AG04449 (cell line): ENCODE measurements at places on chromosomes 4 and X.

GRCh38 chrX:16699389-16699788 is 13.1 kb downstream of the CTPS2 start:
- DNase-seq, result no peak

- DNase-seq, result no peak
These were observed 105.1 kb upstream of the NAP1L5 start for GRCh38 chr4:88802585-88803286.

- no peak for DNase-seq
These were observed 11.8 kb upstream of the PGK1 start for GRCh38 chrX:78092296-78092695.

GRCh38 chr4:37463033-37463856 is 218.7 kb downstream of the NWD2 start:
- no peak for DNase-seq

GRCh38 chrX:72094894-72095293 is 36.8 kb downstream of the RTL5 start:
- DNase-seq, result no peak

- no peak for DNase-seq
These were observed 47.1 kb upstream of the THOC2 start for GRCh38 chrX:123779908-123780396.

DNA sequence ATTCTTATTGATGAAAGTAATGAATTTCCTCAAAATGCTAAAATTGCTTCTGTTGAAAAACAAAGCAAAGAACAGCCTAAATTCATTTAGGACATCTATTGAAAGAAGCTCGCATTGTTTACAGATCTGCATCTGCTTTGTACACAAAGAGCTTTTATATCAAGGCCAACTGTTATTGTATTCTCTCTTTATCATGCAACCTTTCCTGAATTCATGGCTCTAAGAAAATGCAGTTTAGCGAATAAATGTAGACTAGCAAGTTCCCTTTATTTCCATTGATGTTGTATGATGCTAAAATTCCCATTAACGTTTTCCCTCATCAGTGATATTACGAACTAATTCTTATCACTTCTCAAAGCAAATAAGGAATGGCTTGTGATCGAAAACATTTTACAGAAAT is 446.3 kb downstream of the MID1IP1 start:
- DNase-seq, result no peak

DNA sequence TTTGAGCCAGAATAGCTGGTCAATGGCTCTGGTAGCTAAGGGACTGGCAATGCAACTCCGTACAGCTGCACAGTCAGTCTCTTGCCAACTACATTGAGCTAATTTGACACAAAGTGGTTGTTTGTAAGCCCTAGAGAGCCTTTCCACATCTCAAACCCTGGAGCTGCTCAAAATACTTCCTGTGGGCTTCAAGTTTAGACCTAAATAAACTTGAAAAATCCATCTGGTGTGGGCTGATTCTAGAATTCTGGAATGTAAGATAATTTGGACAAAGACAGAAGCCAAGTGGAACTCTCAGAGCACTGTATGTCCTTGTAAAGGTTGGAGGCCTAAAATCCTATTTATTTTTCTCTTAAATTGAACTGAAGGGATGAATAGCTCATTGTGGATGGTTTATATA is 380.8 kb downstream of the SPRY1 start:
- DNase-seq, result no peak

DNA sequence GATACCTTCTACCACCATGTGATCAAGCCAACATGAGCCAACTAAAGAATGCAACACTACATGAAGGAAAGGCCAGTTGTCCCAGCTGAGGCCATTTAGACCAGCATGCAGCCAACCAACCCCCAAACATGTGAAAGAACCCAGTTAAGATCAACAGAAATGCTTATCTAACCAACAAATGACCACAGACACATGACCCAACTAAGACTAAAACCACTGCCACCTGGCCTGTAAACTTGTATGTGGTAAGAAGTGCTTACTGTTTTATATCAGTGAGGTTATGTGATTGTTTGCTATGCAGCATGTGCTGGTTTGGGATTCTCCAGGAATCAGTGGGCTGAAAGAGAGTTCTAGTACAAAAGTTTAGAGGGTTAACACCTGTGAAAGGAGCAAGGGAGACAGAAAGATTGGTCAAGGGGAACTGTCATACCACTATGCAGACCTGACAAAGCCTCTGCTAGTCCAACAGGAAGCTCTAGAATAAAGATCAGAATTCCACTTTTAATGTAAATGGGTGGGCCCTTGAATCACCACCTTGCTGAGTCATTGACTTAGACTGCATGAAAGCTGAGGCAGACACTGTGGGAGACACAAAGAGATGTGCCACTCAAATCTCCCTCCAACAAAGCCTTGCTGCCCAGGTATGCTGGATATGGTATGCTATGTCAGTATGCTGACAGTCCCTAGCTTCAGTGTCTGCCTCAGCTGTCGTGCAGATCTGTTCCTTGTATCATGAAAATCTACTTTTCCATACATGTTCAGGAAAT is 6.1 kb upstream of the SH3D19 start:
- no peak for DNase-seq

DNA sequence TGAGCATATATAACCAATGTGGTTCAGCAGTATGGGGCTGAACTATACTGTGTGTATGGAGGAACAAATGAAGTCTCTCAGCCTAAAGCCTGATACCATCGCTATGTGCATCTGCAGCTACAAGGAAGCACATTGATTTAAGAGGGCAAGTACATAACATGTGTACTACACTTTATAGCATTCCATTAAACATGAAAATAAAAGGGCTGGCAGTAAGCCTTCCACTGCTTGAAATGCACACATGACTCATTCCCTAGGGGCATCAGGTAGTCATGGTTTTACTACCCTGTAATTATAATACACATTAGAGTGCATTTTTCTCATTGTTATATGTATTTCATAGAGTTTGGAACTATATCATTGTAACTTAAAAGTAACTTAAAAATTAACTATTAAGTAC is 51.2 kb downstream of the SMARCA1 start:
- no peak for DNase-seq

DNA sequence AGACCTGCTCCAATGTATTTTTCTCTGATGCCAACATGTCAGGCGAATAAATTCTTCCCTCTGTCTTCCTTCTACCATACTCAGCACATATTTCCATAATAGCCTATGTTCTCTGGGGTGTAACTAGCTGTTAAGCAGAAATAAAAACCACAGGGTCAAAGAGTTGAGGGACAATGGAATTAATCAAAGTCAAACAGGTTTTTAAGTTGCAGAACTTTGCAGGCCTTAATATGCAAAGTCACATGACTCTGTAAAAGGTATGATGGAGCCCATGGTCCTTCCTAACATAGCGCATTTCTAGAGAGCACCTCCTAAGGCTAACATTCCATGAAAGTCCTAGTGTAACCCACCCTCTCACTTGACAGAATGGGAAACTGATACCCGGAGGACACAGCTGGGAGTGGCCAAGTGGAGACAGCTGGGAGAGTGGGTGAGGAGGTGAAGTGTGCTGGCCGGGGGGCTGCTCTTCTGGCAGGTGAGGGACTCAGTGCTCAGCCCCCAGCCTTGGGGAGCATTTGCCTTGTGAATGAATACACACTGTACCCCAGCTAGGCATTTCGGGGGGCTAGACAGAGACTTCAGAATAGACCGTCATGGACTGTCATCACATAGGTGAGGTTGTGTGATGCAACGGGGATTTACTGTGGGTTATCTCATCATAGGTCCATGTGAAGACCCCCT is 8.4 kb upstream of the SORCS2 start:
- DNase-seq, result no peak

DNA sequence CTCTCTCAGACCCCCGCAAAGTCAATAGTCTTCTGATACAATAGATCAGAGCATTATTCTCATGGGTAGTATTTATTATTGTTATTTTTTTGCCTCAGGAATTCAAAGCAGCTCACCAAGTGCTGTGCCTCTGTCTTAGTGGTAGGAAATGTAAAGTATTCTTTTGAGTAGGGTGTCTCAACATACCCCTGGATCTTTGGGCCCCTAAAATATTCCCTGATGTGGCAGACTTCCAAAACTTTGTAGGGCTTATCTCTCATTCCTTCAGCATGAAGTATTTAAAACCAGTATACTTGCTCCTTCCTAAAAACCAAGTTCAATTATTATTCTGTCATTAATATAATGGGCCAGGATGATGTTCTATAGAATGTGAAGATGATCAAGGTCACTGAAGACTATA is 115.3 kb upstream of the ZNF827 start:
- DNase-seq, result no peak

DNA sequence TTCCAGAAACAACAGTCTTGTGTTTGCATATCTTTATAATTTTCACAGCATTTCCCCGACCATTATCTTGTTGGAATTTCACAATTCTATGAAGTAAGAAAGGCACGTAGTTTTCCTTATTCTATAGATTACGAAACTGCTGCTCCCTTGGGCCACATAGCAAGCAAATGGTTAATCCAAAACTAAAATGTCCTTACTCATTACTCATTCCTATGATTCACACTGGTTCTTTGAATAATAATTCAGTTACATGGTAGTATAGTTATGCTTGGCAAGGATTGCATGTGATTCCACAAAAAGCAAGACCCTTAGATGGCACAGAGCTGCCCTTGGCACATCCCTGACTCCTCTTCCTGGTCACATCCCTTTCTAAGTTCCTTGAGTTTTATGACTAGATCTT is 51.2 kb downstream of the OR13H1 start:
- DNase-seq, result no peak

- no peak for DNase-seq
These were observed 13.8 kb downstream of the GJB1 start for GRCh38 chrX:71236836-71237235.

- no peak for DNase-seq
These were observed 655.3 kb downstream of the SH3BGRL start for GRCh38 chrX:81857192-81857591.

- no peak for DNase-seq
These were observed 1.4 kb upstream of the ZFX start for GRCh38 chrX:24148121-24148520.

GRCh38 chr4:188266386-188266785 is 127.1 kb downstream of the TRIML1 start:
- DNase-seq, result no peak

- DNase-seq, result no peak
These were observed 215.3 kb upstream of the AR start for GRCh38 chrX:67328476-67328875.

GRCh38 chr4:92047209-92047875 is 256.4 kb upstream of the GRID2 start:
- DNase-seq, result no peak

GRCh38 chr4:17786567-17786966 is 5.1 kb upstream of the FAM184B start:
- no peak for DNase-seq

DNA sequence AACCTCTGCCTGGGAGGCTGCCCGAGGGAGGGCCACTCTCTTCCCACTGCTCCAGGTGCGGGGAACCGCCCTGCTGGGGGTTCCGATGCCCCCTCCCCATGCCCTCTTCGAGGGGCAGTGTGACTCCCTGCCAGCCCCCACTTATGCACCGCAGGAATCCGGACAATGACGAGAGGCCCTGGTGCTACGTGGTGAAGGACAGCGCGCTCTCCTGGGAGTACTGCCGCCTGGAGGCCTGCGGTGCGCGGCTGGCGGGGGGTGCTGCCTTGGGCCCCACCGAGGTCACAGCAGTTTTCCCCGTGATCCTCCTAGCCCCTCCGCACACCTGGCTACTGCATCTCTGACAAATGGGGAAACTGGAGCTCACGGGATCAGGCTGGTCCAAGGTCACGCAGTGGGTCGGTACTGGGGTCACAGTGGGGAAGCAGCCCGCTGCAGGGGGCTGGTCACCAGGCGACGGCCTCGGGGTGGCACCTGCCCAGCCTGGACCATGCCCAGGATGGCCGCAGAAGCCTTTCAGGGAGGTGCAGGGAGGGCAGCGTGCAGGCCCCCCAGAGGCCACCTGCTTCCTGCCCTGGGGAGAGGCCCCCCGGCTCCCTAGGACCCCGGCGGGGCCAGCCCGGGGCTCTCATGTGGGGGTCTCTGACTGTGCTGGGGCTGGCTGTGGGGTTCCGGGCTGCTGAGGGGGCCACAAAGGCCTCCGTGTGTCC is 3.5 kb downstream of the HGFAC start:
- DNase-seq, result no peak

- no peak for DNase-seq
These were observed 1.7 kb upstream of the METTL14 start for GRCh38 chr4:118683513-118683912.

- DNase-seq, result no peak
These were observed 6.5 kb upstream of the PAQR3 start for GRCh38 chr4:78945651-78946179.

GRCh38 chr4:108328383-108328732 is 159.6 kb upstream of the LEF1 start:
- DNase-seq, result no peak

DNA sequence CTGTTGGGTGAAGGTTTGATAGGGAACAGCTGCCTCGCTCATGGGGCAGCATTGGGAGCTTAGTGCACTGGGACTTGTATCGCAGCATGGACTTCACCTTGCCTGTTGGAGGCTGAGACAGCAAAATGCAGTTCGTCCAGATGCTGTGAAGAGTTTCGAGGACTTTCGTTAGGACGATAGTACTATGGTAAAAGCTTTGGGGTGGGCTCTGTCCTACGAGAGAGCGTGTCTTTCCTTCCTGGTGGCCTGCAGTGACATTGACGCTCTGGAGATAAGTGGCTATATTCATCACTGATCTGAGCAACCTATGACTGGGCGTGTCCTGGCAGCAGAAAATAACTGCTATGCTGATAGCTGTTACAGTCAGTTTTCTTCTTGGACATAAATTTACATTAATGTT is 44.8 kb downstream of the ARHGAP10 start:
- no peak for DNase-seq

DNA sequence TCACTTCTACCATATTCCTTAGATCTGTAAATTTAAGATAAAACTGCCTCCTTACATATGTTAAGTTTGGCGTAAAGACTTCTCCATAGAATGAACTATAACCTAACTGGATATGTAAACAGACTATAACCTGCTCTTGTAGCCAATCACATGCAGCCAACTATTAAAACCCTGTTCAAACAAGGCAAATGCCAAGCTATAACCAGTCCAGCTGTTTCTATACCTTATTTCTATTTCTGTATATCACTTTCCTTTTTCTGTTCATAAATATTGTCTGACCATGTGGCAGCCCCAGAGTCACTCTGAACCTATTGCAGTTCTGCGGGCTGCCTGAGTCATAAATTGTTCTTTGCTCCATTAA is 12.4 kb upstream of the POF1B start:
- no peak for DNase-seq

DNA sequence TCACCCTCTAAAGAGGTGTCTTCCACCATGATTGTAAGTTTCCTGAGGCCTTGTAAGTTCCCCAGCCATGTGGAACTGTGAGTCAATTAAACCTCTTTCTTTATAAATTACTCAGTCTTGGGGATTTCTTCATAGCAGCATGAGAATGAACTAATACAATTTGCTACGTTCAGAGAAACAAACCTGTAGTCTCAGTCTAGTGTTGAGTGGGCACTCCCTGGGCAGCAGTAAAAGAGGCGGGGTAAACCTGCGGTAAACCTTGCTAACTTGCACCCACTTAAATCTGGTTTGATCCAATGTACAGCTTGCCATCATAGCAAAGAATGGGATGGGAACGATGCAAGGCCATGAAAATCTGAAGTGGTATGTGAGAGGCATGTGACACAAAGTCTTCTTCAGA is 22.4 kb downstream of the GRXCR1 start:
- DNase-seq, result no peak

GRCh38 chr4:13635286-13635799 is 7.8 kb upstream of the BOD1L1 start:
- DNase-seq, result no peak
